ENCODE measurements at places on chromosomes 6 and 20.

- DNase-seq, result no peak
These were observed 14.0 kb downstream of the GCNT2 start for GRCh38 chr6:10535193-10535592.

DNA sequence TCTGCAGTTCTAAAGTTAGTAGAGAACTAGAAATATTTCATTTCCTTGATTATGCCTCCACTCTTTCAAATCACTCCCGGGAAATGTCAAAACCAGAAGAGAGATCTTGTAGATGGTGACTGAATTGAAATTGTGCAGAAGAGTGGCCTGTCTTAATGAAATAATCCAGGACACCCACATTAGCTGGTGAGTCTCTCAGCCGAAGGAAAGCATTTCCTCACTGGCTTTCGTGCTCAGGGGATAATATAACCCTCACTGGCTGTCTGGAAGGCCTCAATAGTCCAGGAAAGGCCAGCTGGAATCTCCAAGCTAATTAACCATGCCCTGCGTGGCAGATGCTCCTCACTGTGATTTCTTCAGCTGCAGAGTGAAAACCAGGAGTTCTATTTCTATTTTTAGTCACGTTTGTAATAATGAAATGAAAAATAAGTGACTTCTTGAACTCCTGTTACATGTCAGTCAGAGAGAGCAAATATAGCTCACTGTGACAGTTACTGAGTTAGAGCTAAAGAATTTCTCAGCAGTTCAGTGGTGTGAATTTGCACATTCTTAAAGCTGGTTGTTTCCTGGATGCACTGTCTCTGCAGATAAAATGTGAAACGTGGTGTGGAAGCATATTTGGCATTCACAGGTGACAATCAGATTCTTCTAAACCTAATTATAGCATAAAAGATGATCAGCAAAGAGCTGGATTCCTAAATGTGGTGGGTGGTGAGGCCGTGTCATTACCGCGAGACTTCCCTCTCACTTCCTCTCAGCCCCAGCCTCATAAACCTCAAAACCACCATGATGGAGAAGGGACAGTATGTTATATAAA is 211.7 kb downstream of the LMBRD1 start:
- peak; percentile 27 for DNase-seq

GRCh38 chr6:131755597-131755996 is 44.8 kb upstream of the CTAGE9 start:
- DNase-seq, result no peak

GRCh38 chr6:26607434-26608230 is 10.9 kb downstream of the ABT1 start:
- peak; percentile 38 for DNase-seq

DNA sequence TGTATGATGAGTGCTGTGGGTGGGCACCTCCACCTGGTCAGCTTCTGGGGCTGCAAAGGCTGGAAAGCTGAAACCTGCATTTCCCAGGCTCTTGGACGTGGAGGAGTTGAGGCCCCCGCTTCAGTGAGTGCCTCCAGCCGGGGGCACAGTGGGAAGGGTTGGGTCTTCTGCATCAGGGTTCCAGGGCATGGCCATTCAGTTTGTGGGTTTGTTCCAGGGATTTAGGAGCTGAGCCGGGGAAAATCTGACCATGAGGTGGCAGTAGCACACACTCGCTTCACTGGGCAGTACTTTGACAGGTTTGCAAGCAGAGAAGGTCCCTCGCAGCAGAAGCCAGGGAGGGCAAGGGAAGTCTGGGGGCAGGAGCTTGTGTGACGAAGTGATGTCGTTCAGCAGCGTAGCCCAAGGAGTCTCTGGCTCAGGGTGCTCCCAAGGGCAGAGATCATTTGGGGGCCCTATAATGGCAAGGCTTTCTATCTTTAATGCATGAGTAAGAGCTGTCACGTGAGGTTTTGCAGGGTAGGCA is 69.5 kb upstream of the SULF2 start:
- peak; percentile 41 for DNase-seq

Measured in NCI-H1694 treated with DMSO at 0.1 percent for 48 hours (cell line).